Right renal pelvis (tissue), 4 donors: ENCODE measurements at places on chromosomes 3 and 15.

DNA sequence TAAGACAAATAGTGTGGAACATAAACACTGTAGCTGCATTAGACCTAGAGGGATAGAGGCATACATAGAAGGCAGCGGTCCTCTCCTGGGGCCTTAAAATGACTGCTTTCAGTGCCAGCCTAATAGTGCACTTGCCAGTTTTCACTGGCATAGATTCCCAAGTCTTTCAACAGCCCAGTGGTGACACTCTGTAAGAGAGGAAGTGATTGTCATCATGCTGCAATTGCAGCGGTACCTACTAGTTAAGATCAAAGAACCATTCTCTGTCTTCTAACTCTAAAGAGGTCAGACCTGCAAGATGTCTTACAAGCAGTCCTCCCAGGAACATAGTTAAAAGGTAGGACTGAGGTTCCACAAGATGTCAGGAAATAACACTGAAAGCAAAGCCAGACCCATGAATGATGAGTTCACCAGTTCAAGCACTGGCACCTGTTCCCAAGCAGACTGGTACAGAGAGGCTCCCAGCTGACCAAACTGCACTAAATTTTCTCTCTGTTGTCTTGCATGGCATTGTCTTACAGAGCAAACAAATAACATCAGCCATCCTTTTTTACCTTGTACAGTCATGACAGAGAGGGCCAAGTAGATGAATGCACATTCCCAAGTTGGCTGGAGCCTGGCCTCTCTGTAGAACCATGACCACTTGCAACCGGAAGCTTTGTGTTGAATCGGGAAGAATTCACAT lies 100.5 kb upstream of the SKOR1 start:
- no peak for DNase-seq

- no peak for DNase-seq
Observed at GRCh38 chr3:83039422-83039821, 1278.0 kb upstream of the GBE1 start.

DNA sequence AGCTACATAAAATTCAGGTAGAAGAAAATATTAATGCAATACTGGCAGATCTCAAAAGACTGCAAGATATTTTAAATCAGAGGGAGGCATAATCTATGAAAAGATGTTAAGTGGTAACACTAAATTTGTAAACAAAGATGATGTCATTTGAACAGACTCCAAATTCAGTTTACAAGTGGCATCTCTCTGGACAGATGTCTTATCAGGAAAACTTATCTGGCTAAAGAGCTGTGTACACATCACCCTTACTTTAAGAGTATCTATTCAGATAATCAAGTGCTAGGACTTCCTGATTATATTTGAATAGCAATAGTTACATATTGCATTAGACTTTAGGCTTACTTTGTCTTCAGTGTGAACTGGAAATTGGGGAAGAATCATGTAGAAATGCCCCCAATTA lies 231.5 kb downstream of the WDR72 start:
- DNase-seq: no peak

GRCh38 chr3:97340940-97341339 lies 423.6 kb upstream of the ARL6 start:
- DNase-seq: no peak

- no peak for DNase-seq
Observed at GRCh38 chr3:46927718-46928073, 48.8 kb downstream of the CCDC12 start.

DNA sequence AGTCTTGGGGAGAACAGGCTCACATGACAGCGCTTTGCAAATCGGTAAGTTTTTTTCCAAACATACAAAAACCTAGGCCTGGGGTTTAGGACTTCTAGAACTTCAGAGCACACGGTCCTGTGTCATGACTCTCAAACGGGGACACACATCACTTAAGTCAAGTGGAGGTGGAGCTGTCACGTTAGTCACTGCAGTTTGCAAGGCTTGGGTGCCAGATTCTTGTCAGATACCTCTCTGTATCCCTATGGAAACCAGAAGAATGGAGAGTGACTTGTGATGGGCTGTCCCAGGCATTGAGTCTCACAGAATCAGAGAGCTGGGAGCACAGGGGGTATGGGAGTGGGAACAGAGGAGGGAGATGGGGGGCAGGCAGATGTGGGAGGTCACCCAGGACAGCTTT lies 64.8 kb downstream of the DUT start:
- DNase-seq: no peak

GRCh38 chr15:95457520-95457919 lies 873.0 kb upstream of the NR2F2 start:
- no peak for DNase-seq

GRCh38 chr3:183737116-183737515 lies 39.5 kb downstream of the YEATS2 start:
- no peak for DNase-seq

GRCh38 chr15:95995375-95996168 lies 334.9 kb upstream of the NR2F2 start:
- no peak for DNase-seq

DNA sequence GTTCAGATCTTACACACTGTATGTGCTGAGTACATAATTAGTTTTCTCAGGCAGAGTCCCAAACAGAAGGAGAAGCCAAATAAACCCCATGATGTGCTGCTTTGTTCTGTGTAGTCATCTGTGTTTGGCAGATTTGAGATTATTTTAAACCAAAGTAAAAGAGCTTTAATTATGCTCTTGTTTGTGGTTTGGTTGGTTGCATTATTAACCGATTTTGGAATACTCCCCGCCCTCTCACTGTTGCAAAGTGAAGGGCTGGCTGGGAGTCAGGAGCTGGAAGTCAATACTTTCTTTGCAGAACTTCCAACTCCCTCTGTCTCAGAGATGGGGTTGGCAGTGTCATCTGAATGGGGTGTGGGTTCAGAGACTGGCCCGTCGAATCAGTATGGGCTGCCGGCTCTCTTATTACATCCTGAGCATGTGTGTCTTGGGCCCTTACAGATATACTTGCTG lies 34.4 kb downstream of the SLCO3A1 start:
- no peak for DNase-seq

- DNase-seq: no peak
Observed at GRCh38 chr15:25619076-25619475, 180.3 kb upstream of the UBE3A start.
